Stimulated activated CD8-positive, alpha-beta memory T cell treated with anti-CD3 and anti-CD28 coated beads, Interleukin-4, amount 100 ng/mL, for 1 hour (primary cell): ENCODE measurements at places on chromosomes 7 and 10.

DNA sequence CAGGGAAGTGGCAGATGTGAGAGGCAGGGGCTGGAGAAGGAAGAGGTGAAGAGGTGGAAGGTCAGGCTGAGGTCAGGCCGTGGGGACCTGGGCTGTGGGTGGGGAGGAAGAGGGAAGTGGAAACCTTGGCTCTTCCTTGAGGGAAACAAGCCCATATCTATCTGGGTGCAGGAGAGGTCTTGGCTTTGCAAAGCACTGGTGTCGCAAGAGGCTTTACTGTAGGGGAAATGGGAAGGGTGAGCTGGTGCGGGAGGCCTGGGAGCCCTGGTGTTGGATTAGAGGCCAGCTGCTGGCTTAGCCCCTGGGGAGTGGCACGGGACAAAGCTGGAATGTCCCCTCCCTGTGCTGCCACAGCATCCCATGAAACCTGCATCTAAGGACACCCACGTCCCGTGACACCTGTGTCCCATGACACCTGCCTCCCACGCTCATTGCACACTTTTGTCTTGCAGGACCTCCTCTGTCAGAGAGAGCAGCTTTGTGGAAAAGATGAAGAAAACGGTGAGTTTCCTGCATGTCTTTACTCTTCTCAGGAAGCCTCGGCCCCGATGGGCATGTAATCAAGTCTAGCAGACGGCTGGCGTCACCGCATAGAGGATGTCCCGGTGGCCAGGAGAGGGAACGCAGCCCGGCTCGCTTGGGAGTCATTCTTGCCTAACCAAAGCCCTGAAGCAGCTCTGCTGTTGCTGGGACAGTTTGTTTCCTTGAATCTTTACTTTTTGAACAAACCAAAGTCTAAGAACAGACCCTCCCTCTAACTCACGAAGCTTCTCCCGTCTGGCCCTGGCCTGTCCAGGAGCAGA is 22.2 kb downstream of the TMEM120A start:
- no peak for DNase-seq

DNA sequence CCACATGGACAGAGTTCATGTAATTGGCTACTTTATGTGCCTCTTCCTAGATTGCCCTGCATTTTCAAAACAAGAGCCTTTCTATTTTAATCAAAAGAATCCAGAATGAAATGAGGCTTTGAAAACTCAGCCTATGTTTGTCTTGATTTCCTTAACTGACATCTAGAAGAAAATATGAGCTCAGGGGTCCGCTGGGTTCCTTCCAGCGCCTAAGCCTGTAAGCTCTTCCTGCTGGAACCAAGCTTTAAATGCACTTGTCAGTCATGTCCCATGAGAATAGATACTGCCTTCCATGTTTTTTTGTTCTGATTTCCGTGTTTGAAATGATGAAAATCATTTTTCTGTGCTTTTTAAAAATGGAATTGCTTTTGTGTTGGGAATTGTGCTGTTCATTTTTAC is 74.2 kb downstream of the EGFR start:
- no peak for DNase-seq

DNA sequence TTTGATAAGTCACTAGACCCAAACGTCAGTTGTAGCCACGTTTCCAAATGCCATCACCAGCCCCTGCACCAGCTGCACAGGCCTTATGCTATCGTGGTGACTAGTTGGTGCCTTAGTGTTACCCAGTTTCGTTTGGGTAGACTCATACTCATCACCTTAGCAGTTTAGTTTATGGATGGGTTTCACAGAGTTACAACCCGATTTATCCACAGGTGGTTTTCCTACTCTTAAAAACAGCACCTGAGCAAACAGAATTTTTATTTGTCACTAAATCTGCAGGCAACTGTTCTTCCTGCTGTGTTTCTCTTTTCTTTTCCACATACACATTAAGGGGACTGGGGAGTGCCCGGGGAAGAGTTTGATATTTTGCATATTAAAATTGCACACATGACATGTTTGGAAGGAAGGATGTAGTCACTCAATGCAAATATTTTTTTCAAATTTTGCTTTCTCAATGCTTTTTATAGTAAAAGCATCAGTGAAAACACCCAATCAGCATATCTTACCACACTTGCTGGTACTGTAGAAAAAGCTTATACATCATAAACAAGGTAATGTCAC is 41.6 kb downstream of the PDSS1 start:
- DNase-seq, result no peak

DNA sequence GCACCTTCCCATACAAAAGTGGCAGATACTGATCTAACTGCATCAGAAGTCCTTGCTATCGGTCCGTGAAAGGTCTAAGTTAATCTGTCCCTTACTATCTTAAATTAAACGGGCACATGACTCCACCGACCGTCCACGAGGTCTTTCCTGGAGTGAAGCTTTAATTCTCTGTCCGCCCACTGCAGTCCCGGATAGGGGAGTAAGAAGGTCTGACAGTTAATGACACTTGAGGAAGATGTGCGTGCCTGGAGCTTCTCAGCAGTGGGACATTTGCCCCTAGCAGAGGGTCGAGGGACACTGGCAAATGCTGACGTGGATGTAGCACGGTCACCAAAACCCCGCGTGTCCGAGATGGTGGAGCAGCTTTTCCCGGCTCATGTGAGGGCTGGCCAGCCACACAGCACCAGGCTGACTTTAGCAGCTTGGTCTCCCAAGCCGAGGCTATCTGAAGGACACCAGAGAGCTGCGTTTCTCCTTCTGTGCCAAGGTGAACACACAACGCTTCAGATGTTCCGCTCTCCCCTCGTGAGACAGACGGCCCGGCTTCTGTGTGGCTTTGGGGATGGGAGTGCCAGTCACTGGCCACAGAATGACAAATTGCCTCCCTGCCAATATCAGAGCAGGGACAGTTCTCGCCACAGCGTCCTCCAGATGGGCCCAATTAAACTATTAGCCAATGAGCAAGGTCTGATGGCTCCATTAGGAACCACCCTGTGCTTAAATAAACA is 86.6 kb downstream of the ADARB2 start:
- no peak for DNase-seq

DNA sequence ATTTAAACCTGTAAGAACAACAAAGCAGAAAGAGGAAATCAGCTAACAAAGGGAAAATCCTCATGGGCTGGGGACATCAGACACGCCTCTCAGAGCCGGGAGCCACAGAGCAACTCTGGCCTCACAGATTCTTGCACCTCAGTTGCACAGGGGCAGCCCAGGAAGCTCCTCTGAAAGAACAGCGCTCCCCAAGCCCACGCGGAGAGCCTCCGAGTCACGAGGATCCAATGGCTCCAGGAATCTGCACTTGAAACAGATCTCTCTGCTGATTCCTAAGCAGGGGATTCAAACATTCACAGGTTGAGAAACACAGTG is 213.2 kb upstream of the MGMT start:
- no peak for DNase-seq

DNA sequence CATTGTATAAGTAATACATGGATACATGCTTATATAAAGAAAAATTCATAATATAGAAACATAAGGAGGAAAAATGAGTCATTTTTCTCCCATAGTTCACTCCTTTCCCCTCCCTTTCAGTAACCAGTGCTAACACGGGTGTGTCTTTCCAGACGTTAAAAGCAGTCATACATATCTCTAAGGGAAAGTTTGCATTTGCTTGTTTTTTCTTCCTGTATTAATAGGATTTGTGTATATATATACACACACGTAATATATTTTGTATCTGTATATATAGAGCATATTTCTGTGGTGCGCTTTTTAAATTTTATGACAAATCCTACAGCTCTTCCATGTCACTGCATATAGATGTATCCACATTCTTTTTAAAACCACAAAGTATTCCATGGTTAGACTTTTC is 78.8 kb downstream of the RALA start:
- DNase-seq, result no peak

- no peak for DNase-seq
These were observed 5.2 kb downstream of the NEUROD6 start for GRCh38 chr7:31335161-31335856.

DNA sequence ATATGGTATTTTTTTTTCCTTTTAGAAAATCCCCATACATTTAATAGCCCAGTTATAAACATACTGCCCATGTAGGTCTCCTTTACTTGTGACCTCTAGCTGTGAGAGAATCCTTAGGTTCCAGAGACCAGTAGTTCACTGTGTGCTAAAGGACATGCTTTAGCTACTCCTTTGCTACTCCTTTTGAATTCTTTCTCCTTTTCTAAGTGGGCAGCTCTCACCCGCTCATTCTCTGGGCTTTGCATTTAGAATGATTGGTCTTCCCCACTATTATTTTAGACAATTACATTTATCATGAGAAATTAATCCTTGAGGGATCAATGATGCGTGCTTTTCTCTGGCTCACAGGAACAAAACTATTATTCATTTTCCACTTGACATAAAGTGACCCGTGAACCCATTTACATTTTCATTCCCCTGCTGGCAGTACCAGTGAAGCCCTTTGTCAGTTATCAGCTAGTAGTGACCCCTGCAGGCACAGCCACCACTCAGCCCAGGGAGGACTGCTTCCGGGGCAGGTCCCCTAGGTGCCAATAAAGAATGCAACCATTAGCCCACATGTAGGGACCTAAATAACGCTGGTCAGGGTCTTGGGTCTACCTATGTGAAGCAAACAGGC is 844.3 kb downstream of the CNTNAP2 start:
- no peak for DNase-seq

DNA sequence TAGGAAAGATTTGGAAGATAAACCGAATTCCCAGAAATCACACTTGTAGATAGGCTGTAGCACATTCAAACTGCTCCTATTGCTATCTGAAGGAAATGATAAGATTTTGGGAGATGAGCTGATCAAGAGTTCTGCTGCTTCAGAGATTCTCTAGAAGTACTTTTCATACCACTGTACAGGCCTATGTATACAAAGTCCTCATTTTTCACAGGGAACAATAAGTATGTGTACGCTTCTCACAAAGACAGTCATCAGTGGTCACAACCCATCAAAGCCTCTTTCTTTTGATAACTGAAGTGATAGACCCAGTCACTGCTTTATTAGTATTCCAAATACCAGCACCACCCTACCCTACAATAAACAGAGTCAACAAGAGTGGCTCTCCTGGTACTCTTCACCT is 15.6 kb upstream of the SEPTIN7 start:
- no peak for DNase-seq

GRCh38 chr7:98998821-98999725 is 120.7 kb downstream of the TRRAP start:
- no peak for DNase-seq
